ENCODE measurements at places on chromosomes 1 and 21.

DNA sequence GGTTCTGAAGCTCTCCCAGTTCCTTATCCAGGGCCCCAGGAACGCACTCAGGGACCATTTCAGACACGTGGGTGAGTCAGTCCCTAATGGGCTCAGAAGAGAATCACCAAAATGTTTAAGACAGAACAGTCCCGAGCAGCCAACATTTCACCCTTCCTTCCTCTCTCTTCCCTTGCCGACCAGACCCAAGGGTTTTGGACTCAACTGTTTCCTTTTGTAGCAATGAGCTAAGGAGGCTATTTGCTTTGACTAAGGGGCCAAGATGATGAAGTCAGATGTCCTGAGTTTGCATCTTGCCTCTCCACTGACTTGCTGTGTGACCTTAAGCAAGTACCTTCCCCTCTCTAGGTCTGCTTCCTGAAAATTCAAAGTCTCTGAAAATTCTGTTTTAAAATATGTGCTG, 472.3 kb upstream of the VAMP3 start:
- no peak for DNase-seq

- DNase-seq, result no peak
Measured at GRCh38 chr21:45620201-45620923, 23.2 kb upstream of the PCBP3 start.

DNA sequence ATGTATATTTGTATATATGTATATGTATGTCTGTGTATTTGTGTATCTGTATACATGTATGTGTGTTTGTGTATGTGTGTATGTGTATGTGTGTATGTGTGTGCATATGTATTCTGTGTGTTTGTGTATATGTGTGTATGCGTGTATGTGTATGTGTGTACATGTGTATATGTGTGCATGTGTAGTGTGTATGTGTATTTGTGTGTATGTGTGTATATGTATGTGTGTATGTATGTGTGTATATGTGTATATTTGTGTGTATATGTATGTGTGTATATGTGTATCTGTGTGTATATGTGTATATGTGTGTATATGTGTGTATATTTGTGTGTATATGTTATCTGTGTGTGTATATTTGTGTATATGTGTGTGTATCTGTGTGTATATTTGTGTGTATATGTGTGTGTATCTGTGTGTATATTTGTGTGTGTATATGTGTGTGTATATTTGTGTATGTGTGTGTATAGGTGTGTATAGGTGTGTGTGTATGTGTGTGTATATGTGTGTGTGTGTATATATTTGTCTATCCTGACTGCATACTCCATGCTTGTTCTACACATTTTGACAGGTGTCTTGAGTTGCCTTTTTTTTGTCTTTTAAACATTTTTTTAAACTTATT, 101.5 kb downstream of the SCCPDH start:
- no peak for DNase-seq

DNA sequence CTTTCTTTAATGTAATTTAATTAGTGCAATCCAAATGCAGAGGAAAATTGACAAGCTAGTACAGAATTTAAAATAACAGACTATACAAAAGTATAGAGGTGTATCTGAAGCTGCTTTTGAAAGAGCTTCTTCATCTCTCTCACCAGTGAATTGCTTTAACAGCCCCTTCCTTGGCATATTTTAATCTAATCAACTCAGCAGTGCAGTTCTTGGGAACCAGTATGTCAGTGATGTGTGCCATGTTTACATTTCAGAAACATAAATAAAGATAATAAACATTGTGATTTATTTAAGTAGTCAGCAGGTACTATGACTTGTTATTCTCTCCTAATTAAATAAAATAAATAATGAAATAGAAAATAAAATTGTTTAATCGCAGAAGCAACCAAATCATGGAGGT, 1260.6 kb downstream of the NCAM2 start:
- DNase-seq, result no peak

DNA sequence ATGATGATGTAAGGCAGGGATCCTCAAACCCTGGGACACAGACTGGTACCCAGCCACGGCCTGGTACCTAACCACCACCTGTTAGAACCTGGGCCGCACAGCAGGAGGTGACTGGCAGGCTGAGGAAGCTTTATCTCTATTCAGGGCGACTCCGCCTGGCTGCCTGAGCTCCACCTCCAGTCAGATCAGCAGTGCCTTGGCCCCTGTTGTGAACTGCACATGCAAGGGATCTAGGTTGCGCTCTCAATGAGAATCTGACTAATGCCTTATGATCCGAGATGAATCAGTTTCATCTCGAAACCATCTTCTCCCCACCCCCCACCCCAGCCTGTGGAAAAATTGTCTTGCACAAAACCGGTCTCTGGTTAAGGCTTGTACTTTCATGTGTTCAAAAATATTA, 4.2 kb downstream of the RNPC3 start:
- no peak for DNase-seq

GRCh38 chr1:207309745-207310273, 11.7 kb upstream of the CD55 start:
- DNase-seq, result no peak

Data from stimulated activated CD4-positive, alpha-beta T cell treated with anti-CD3 and anti-CD28 coated beads, TNF-alpha, amount 100 ng/mL, for 1 hour (primary cell).